Hematopoietic multipotent progenitor cell (in vitro differentiated cells): ENCODE measurements at places on chromosomes 3 and 15. TPM values are rescaled to one million over a fixed set of nuclear protein-coding genes. Genes with fewer than 3 reads are reported as not detected.

The PLA1A gene
- not detected for total RNA-seq

The TMCO5A gene
- not detected for total RNA-seq

The SLC28A2 gene
- not detected for total RNA-seq

The MED12L gene
- total RNA-seq = 47.9 TPM

The NR2E3 gene
- total RNA-seq = not detected

The GATM gene
- 23.2 TPM for total RNA-seq

GRCh38 chr3:197002701-197003454 is 26.7 kb downstream of the MELTF start:
- DNase-seq = peak; percentile 69

GRCh38 chr3:167716920-167717319 is 17.8 kb downstream of the PDCD10 start:
- no peak for DNase-seq

- no peak for DNase-seq
Measured at GRCh38 chr3:150059729-150060128, 89.0 kb upstream of the PFN2 start.

- DNase-seq = no peak
Measured at GRCh38 chr15:84033793-84034553, 201.6 kb upstream of the GOLGA6L4 start.

- no peak for DNase-seq
Measured at GRCh38 chr15:99537344-99537743, 28.4 kb upstream of the MEF2A start.

- DNase-seq = no peak
Measured at GRCh38 chr3:99624496-99625236, 13.7 kb upstream of the COL8A1 start.

DNA sequence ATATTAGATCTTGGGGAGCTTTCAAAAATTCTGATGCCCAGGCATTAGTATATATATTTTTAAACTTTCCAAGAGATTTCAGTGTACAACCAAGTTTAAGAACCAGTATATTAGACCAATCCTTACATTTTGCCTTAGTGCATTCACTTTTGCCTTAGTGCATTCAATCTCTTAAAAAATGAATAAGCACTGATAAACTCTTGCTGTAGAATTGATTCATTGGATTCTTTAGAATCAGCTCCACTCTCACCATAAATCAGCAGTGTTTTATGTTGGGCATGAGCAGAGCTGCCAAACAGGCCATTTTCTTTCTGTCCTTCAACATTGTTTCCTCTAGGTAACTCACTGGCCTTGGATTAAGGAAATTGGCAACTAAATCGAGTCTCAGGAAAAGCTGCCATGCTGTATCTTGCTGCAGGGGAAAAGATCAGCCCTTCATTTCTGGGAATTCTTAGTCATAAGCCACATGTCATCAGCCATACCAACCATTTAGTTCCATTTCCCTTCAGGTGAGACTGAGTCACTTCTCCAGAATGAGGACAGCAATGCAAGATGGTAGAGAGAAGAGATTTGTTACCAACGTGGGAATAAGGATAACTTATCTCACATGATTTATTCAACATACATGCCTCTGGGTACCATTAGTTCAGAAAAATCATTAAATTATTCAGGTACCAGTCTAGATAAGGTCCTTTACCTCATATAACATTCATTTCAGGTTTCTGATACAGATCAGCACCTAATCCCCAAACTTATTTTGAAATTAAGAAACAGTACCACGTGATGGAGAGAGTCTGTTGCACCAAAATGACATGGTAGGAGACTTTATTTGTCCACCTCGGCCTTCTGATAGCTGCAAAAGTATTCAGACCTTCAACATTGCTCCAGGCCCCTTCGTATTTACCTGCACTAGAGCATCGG is 192.5 kb downstream of the P3H2 start:
- no peak for DNase-seq

GRCh38 chr3:15297608-15298350 is 34.6 kb downstream of the SH3BP5 start:
- DNase-seq = no peak

DNA sequence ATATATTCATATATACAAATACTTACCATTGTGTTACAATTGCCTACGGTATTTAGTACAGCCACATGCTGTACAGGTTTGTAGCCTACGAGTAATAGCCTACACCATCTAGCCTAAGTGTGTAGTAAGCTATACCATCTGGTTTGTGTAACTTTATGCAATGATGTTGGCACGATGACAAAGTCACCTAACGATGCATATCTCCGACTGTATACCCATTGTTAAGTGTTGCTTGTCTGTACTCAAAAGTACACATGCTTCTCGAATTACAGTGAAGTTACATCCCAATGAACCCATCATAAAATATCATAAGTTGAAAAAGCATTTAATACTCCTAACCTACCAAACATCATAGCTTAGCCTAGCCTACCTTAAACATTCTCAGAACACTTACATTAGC is 327.1 kb downstream of the KBTBD8 start:
- DNase-seq = no peak

DNA sequence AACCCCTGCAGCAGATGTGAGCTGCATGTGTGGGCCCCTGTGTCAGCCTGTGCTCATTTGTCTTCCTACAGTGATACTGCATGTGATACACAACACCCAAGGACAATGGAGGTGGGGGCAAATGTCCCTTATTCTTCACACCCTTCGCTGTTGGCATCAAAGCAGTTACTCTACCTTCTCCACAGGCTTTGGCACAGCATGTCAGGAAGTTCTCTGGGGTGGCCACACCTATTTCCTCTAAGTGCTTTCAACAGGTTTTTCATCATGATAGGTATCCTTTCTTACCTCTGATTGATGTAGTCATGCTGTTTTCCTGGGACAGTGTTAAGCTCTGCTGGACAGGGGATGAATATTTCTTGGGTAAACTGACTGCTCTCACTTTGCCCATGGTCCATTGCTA is 29.5 kb downstream of the ZNF662 start:
- DNase-seq = no peak

GRCh38 chr15:55907797-55908196 is 85.6 kb downstream of the NEDD4 start:
- DNase-seq = no peak

- no peak for DNase-seq
Measured at GRCh38 chr3:98532275-98532637, 478 bp downstream of the GPR15 start.

DNA sequence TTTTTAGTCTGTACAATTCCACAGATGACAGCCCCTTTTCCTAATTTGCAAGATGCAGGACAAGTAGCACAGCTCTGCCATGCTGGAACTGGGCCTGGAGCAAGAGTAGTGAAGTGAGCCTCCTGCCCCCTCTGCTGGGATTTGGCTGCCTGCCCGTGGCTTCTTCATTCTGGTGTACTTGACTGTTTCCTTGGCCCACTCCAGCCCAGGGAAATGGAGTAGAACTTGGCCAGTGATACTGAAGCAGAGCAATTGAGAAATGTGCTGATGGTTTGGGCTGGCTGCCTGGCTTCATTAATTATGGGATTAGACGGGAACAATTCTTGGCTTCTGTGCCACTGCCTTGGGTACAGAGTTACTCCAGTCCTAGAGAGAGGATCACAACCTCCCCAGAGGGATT is 2.8 kb downstream of the GPD1L start:
- no peak for DNase-seq

DNA sequence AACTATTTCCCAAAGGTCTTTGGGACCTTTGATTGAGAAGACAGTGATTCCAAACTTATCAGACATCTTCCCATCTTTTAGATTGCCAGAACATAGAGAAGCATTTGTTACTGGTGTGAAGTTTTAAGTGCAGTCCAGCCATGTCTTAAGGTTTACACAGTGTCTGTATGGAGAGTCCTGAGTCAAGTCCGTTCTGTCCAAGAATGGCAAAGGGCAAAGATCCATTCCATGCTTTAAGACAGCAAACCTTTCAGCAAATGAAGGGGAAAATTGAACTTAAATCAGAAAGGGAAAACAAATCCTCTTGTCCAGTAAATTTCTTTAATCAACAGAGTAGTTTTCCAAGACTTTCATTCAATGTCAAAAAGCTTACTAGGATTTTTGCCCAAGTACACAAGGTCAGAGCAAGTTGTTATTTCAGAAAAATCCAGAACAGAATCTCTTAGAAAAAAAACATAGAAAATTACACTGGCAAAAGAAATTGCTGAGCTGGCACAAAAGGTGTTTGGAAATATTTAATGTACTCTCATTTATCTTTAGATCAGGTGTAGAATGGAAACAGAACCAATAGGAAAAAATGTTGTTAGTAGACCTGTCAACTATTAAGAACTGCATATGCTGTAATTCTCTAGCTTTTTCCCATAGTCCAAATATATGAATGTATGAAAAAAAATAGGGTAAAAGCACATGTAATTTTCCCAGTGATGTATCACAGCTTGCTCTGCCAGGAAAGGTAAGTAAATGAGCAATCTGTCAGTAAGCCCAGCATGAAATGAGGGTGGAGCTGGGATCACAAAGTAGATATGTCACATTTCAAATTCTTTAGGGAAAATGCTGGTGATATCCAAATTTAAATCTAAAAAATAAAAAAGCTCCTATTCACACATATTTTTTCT is 1099.9 kb downstream of the TUSC7 start:
- DNase-seq = no peak
